ENCODE measurements at places on chromosomes 11 and 22.
A peak's percentile ranks its signal among the peaks of the same experiment; 100 is the strongest.

- DNase-seq: no peak
These were observed 10.6 kb upstream of the BBOX1 start for GRCh38 chr11:27029966-27030365.

DNA sequence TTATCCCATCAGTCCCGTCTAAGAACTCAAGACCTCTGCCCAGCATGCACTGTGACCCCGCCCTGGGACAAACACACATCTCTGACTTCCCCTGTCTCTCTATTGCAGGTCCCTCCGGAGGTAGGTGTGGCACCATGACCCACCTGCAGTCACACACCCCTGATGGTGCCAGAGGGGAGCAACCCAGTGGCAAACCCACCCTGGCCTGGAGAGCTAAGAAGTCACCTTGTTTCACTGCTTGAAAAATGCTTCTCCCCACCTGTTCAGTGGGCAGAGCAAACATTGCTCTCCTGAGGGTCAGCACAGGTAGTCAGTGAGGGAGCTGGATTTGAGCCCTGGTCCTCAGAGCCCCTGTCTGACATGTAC, 23.9 kb downstream of the CAPN1 start:
- no peak for DNase-seq

DNA sequence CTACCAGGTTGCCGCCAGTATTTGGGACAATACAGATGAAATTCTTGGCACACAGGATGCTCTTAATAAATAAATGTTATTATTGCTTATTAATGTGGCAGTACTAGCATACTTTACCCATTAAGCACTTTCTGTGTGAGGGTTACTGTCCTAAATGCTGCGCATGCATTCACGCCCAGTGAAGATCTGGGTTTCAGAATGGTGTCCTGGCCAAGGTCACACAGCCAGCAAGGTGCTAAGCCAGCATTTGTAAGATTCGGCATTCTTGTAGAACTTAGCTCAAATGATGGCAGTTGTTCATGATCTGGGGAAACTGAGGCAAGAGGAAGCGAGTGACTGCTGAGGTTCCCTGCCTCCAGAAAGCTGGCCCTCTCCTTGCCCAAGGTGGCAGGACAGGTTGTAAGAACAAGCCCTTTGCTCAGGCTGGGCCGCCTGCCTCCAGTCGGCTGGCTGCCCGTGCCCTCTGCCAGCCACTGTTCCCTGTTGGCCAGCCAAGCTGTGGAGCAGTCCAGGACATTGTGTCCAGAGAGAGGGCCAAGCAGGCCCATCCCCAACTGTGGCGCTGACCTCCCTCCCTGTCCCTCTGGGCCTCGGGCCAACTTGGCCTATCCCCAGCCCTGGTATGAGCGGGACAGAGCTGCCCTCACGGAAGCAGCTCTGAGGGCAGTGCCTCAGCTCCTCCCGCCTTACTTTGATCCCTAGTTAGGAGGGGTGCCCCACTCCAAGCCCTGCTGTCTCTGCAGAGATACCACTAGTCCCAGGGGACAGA, 28.8 kb downstream of the TOB2 start:
- DNase-seq: no peak

GRCh38 chr11:27129686-27130085, 89.1 kb downstream of the BBOX1 start:
- no peak for DNase-seq

DNA sequence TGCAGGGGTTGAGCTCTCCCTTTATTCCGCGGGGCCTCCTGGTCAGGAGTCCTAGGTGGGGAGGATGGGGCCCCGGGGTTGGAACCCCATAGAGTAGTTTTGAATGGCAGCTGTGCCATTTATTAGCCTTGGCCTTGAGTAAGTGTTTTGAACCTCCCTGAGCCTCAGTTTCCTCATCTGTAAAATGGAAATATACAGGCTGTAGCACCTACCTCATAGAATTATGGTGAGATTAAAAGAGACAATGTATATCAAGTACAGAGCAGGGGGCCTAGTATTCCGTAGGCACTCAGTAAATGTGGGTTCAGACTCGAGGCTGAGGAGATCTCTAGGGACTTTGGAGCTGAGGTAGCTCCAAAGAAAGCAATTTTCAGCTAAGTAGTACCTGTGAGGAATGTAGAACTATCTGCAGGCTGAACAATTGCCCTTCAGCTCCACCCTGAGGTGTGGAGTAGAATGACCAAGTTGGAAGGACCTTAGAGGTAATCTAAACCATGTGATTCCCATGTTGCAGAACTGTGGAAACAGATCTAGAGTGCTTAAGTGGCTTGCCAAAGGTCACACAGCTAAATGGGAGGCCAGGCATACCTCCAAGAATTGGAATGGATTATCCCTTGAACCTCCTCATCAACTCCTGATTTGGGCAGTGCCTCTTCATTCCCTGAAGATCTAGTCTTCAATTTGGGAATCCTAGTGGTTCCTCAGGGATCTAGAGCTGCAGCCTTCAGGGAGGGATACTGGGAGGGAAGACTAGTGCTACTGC, 682 bp downstream of the PGAP2 start:
- DNase-seq: peak; percentile 59

DNA sequence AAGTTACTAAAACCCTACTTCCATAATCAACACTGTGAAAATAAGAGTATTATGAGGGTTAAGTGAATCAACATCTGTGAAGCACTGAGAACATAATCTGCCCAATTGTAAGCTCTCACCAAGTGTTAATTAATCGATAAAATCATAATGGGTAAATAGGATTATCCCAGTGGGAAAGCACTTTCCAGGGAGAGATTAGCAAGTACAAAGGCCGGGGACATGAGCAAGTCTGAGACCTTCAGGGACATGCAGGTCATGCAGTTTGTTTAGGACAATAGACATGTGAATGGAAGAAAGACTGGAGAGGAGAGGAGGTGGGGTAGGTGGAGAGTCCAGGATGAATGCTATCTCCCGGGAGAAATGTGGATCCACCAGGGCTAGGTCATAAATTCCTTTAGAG, 57.8 kb upstream of the FIBIN start:
- no peak for DNase-seq

DNA sequence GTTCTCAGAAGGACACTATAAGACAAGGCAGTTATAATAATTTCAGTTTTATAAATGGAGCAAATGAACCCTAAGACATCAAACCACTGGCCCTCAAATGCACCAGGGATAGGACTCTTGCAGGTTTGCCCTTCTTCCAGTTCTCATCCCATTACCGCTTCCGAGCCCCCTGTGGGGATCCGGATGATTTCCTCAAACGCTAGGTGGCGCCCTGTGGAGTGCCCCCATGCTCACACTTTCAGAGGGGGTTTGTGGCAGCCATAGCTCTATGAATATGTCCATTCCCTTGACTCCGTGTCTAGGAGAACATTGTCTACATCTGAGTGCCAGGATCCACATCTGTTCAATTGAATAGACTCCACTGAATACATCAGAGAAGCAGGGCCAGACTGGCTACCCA, 816.3 kb downstream of the NTM start:
- no peak for DNase-seq

GRCh38 chr22:48885271-48885918, 942.3 kb downstream of the BRD1 start:
- no peak for DNase-seq

GRCh38 chr11:19632499-19632834, 80.2 kb upstream of the NAV2 start:
- no peak for DNase-seq

Measured in GM12892 (cell line).